ENCODE measurements at places on chromosomes 2 and 18.

GRCh38 chr2:26290001-26290400 lies 45.3 kb downstream of the HADHB start:
- DNase-seq = no peak

- no peak for DNase-seq
Observed at GRCh38 chr2:161976295-161976694, 97.7 kb downstream of the DPP4 start.

- no peak for DNase-seq
Observed at GRCh38 chr2:2564300-2565078, 233.4 kb upstream of the MYT1L start.

DNA sequence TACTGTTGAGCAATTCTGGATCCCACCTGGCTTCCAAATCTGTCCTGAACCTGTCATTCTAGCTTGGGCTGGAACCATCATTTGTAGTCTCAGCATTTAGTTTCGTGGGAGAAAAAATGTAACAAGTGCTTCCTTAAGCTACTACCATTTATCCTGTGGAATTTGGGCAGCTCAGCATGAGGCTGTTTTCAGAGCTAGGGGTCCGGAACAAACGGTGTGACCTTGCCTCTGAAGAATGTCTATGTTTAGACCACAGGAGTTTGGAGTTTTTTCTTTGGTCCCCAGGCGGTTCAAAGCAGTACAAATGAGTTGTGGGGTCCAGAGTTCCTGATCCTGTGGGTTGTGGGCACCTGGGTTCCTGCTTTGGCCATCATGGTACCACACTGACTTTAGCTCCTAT lies 59.1 kb upstream of the TMEM178A start:
- DNase-seq = no peak

- DNase-seq = peak; percentile 61
Observed at GRCh38 chr2:55232863-55233657, 572 bp downstream of the RPS27A start.

DNA sequence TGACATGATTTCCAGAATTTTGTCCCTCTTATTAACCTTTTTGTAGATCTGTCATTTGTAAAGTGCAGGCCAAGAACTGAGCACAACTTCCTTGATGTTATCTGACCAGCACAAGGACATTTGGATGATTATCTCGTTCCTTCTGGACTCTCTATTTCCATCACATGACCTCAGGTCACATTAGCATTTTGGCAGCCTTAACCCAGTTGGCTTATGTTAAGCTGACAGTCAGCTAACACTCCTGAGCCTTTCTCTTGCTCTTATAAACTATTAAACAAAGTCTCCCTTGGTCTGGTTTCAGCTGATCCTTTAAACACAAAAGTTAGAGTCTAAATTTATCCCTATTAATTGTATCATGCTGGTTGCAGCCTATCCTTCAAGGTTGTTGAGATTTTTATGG lies 167.2 kb upstream of the RBBP8 start:
- DNase-seq = no peak

- DNase-seq = no peak
Observed at GRCh38 chr18:54135216-54135615, 89.3 kb downstream of the MBD2 start.

DNA sequence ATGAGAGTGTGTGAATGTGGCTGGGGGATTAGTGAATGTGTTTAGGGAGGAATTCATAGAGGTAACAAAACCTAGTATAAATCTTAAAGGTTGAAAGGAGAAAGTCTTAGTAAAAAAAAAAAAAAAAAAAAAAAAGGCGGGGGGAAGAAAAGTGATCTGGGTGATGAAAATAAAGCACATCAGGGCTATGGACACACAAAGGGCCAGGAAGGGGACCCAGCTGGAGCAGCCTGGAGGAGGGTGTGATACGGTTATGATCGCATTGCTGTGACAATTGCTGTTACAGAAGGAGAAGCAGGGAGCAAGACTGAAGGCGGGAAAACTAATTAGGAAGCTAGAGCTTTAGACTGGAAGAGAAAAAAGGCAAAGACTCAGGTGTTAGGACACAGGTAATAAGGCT lies 85.4 kb downstream of the DLGAP1 start:
- no peak for DNase-seq

GRCh38 chr18:8003878-8004675 lies 437.0 kb downstream of the PTPRM start:
- DNase-seq = no peak

- DNase-seq = no peak
Observed at GRCh38 chr2:165778653-165779451, 15.2 kb downstream of the GALNT3 start.

GRCh38 chr18:76390452-76391035 lies 104.5 kb downstream of the ZNF516 start:
- no peak for DNase-seq
